ENCODE measurements at places on chromosomes 4 and X.

GRCh38 chr4:7847206-7847605 lies 92.5 kb downstream of the AFAP1 start:
- DNase-seq = no peak

- no peak for DNase-seq
These were observed 10.1 kb downstream of the ELF4 start for GRCh38 chrX:130100180-130100579.

DNA sequence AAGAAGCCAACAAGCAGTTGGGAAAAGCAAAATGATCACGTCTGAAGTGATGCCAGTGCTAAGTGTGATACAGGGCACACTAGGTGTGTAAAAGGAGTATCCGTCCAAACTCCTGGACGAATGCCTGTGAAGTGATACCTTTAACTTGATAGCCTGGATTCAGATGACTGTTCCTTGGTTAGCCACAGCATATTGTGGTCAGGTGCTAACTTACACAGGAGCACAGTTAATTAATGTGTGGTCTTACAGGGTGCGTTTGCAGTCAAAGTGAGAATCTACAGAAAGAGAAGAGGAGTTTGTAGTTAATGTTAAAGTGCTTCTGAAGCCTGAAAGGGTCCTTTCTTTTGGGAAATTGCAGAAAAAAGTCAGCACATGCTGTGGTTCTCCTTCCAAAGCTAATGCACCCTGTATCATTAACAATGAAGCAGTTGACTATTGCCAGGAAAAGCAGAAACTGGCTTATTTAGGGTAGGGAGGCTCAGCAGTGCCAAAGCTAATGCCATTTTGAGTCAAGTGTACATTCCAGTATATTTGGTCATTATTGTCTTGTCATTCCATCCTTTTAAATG lies 61.1 kb downstream of the DCLK2 start:
- no peak for DNase-seq

DNA sequence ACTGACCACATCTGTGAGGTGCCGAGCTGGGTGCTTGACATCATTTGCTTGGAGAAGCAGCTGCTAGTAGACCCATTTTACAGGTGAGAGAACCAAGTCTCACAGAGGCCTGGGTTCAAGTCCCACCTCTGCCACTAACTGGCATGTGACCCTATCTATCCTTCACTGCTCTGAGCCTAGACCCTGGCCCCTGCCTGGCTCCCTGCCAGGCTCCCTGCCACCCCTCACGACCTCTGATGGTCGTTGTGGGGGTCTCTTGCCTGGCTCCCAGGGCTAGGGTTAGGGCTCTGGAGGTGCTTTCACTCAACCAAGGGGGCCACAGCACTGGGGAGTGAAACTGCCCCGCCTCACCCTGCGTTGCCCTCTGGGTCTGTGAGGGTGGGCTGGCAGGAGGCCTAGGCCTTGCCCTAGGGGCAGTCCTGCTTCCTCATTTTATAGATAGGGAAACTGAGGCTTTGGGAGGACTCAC lies 7.2 kb upstream of the ADD1 start:
- no peak for DNase-seq

GRCh38 chr4:37836838-37837440 lies 10.5 kb downstream of the PGM2 start:
- DNase-seq = no peak

- DNase-seq = no peak
These were observed 19.0 kb downstream of the GAB1 start for GRCh38 chr4:143355540-143356217.

DNA sequence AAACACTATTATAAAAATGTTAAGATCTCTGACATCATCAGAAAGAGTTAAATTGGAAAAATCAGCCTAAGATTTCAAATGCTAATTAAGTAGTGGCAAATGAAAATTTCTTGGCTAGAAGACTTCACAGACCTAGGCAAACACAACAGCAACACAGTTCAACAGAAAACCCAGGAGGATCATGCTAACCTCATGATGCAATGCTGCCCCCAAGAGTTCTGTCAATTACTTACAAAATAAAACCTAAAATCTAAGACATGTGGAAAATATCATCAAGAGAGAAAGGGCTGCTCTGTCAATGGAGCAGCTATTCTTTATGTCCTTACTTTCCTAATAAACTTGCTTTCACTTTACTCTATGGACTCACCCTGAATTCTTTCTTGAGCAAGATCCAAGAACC lies 21.0 kb downstream of the S100G start:
- DNase-seq = no peak
